ENCODE measurements at places on chromosomes 11 and 22.

GRCh38 chr11:86741484-86741835 is 58.9 kb upstream of the PRSS23 start:
- no peak for DNase-seq

DNA sequence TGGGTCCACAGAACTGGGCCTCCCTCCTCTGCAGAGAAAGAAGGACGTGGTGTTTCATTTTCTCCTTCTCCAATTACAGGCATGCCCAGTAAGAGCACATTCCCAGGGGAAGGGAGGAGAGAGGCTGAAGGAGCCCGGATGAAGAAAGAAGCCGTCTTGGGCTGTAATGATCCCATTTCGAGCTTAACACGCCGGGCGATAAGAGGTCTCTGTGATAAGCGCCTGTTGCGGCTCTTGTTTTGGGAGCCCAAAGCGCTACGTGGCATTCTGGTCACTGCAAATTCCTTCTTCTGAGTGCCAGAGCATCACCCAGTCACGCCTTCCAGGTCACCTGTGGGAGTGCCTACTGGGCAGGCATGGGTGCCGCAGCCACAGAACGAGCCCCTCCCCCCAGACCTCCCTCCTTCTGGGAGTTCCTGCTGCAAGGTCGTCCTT is 57.5 kb downstream of the ANO1 start:
- no peak for DNase-seq

DNA sequence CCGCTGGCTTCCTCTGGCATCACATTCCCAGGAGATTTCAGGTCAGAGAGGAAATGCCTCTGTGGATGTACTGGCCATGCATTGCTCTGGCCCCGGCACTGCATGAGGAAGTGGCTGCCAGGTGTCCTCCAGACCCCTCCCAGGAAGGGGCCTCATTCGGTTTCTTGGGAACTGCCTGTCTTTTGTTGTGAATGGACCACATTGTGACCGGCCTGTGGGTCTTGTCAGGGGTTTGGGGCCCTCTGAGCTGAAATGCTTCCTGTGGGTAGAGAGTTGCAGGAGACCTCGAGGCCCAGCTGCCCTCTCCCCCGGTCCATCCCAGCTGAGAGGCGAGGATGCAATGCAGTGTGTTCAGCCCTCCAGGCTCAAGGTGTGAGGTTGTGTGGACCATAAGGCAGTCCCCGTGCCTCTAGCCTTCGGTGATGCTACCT is 18.8 kb upstream of the ST3GAL4 start:
- peak; percentile 75 for DNase-seq

- no peak for DNase-seq
Observed at GRCh38 chr11:123581651-123582399, 72.6 kb downstream of the SCN3B start.

DNA sequence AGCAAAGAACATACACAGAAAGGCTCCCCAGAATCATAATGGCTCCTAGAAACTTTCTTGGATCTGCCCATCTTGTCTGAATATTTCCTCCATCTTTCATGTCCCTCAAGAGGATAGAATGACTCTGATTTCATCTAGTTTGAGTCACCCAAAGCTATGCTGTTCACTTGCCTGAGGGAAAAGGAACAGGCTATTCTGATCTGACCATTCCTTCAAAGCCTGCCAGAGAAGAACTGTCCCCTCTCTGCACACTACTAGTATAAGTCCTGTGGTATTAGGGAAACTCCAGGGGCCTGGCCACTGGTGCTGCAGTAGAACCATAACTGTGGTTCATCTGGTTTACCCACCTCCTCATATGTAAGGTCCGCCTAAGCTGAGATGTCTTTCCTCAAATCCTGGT is 2.4 kb upstream of the PATE1 start:
- no peak for DNase-seq

GRCh38 chr22:20805972-20806471 is 32.1 kb downstream of the SERPIND1 start:
- DNase-seq: peak; percentile 70

DNA sequence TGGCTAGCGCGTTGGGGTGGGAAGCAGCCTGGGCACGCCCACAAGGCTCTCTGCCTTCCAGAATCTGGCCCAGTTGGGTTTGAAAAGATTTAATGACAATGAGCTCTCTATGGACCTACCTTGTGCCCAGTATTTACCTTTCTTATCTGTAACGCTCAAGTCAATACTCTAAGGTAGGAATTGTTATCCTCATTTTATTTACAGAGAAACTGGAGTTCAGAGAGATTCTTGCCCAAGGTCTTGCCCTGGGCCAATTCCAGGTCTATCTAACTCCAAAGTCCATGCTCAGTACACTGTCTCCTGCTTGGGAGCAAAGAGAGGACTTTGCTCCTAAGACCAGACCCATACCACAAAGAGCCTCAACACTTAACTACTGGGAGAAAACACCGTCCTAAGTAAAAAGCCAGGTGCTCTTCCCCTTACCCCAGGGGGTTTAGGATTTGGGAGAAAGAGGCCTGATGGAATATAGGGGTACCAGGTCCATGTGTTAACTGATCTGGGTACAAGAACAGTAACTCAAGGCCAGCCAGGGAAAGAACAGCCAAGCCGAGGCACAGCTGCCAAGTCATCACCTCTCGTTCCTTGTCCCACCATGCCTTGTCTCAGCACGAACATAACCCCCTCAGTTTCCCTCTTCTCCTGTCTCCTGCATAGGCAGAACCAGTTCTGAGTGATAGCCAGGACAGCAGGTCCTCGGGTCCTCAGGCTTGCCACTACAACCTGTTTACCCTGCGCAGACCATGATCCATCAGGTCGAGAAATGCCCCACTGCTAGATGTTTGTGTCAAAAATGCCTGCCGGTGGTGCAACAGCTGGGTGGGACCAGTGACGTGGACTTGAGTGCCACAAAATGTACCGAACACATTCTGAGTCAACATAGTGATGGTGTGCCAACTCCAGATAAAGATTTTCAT is 14.6 kb downstream of the APOA4 start:
- DNase-seq: no peak
